ENCODE measurements at places on chromosomes 3 and 15.

GRCh38 chr3:196868297-196868661 lies 559 bp downstream of the SENP5 start:
- peak; percentile 52 for DNase-seq

DNA sequence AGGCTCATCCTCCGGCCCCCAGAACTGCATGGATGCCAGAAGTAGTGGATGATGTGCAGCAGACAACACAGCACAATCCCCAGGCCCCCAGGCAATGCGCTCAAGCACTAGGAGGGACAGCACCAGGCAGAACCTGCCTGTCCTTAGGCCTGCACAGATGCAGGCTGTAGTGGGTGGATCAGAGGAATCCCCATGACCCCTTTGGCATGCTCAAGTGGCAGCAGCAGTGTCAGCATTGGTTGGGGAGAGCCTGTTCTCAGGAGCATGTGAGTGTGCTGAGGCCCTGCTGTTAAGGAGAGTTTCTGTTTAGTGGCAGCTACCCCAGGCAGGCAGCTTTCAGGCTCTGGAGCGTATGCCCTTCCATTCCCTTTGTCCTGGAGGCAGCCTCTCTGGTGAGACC lies 25.1 kb upstream of the CD200R1L start:
- no peak for DNase-seq

- no peak for DNase-seq
These were observed 19.3 kb upstream of the MKRN3 start for GRCh38 chr15:23546158-23546557.

GRCh38 chr3:23480329-23480714 lies 277.2 kb downstream of the UBE2E2 start:
- DNase-seq = no peak

DNA sequence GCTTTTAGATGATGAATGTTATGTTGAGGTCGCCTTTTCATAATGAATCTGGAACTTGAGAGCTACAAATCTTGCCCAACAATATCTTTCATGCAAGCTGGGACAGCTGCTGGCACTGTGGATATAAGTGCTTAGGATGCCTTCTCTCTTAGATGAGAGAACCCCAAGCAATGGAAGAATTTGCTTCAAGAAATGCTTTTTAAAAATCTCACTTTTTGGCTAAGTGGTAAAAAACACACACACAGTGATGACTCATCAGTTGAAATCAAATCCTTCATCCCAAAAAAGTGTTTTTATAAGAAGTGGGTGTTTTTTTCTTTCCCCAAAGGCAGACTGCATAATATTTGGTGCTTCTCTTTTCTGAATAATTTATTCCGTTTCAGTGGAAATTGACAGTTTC lies 38.4 kb upstream of the GALNT15 start:
- no peak for DNase-seq

GRCh38 chr15:36330598-36330997 lies 248.8 kb upstream of the CDIN1 start:
- DNase-seq = no peak

DNA sequence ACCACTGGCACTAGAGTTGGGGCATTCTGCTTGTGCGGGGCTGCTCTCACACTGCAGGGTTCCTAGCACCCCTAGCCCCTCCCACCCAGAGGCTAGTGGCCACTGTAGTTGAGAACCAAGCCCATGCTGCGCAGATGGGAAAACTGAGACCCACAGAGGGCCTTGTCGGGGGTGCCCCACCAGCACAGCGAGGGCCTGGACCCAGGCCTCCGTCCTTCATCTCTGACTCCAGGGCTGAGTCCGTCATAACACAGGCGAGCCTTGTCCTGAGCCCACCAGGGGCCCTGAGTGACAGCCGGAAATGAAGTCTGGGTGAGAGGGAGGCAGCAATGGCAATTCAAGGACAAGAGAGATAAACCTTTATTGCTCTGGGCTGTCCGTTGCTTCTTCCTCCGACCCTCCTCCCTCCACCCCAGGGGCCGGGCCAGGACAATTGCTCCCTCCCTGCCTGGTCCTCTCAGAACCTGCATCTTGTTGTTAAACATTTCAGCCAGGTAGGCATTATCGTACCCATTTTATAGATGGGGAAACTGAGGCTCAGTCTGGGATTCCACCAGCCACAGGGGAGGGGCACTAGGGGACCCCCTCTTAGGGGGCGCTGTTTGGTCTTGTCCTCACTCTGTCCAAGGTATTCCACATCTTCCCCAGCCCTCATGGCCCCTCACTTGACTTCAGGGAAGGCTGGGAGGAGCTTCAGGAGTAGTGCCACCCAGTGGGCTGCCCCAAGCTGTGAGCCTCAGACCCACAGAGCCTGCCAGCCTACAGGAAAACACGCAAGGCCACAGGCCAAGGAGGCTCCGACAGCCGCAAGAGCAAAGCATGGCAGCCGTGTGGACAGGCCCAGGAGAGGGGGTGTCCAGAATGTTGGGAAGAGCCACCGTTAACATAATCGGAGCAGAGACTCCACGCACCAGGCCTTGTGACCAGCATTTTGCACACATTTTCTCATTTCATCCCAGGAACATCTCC lies 4.4 kb upstream of the GRIP2 start:
- no peak for DNase-seq

- DNase-seq = no peak
These were observed 14.0 kb downstream of the VPS13C start for GRCh38 chr15:62046078-62046743.

DNA sequence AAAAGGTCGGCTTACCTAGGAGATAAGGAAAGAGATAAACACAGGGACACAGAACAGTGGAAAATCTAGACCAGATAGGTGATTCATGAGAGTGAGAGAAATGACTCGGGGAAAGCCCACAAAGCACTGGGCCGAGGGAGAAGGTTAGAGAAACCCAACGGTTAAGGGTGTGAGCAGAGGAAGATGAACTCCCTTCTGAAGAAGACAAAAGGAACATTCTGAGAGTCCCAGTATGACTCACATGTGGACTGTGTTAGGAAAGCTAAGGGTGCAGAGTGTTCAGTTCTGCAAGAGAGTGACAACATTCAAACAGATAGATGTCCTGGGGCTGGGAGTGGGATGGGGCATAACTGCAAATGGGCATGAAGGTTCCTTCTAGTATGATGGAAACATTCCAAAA lies 83.0 kb downstream of the CNTN3 start:
- no peak for DNase-seq

GRCh38 chr3:192931825-192932224 lies 14.2 kb upstream of the MB21D2 start:
- DNase-seq = no peak

GRCh38 chr3:55466526-55466925 lies 20.6 kb downstream of the WNT5A start:
- no peak for DNase-seq

GRCh38 chr15:80019168-80019745 lies 40.2 kb upstream of the ZFAND6 start:
- DNase-seq = no peak

DNA sequence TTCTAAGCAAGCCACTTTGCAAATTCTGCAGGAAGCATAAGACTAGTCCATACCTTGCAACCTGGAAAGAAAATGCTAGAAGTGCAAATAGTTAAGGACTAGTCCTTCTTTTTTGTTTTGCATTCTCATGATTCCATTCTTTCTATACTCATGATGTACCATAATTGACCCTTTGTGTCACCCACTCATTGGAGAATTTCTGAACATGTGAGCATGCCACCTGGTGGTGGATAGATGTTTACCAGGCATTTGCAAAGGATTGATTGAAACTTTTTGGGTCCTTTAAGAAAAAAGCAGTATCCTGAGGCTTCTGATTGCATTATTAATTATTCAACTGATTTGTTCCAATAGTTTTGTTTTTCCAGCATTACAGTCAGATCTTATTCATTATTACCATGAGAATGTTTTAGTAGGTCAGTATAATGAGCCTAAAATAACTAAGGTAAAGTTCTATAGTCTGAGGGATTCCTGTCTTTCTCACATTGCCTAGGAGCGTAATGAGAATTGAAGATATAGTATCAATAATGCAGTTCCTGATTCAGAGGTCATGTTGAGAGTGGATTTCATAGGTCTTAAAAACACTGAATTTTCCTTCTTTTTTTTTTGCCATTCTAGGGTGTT lies 20.2 kb upstream of the DIPK2A start:
- no peak for DNase-seq

DNA sequence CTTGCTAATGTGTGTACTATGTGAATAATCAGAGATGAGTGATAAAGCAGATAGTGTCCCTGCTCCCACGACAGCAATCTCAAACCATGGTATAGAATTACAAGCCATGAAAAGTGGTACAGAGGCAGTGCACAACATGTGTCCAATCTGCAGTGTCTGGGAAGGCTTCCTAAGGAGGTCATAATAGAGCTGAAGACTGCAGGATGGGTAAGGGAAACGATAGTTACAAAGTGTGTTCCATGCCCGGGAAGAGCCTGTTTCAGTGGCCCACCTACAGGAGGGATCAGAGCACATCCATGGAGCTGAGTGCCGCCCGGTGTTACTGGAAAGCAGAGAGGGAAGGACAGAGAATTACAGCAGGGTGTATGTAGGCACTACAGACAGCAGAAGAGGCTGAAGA lies 48.9 kb downstream of the PAK2 start:
- DNase-seq = no peak

- DNase-seq = no peak
These were observed 3.6 kb downstream of the SNRK start for GRCh38 chr3:43289841-43290470.

- no peak for DNase-seq
These were observed 2.7 kb downstream of the PXYLP1 start for GRCh38 chr3:141234283-141234682.

- no peak for DNase-seq
These were observed 39.3 kb downstream of the KLHL25 start for GRCh38 chr15:85755471-85755870.

DNA sequence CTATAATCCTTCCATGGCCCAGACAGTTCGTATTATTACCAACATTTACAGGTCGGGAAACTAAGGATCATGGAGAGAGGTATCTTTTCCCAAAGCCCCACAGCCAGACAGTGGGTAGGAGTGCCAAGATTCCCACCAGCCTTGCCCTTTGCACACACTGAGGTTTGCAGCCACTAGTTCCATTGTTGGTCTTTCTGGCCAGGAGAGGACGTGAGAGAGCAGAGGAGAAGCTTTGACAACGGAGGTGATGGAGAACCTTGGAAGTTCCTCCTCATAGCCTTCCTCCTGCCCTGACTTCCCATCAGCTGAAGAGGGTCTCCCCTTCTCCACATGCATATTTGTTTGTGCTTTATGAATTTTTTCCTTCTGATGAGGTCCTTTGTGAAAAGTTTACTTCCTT lies 50.5 kb upstream of the PLCL2 start:
- no peak for DNase-seq

- no peak for DNase-seq
These were observed 31.1 kb upstream of the BLOC1S6 start for GRCh38 chr15:45555934-45556608.

- DNase-seq = no peak
These were observed 1586.6 kb downstream of the SI start for GRCh38 chr3:163491714-163492113.

DNA sequence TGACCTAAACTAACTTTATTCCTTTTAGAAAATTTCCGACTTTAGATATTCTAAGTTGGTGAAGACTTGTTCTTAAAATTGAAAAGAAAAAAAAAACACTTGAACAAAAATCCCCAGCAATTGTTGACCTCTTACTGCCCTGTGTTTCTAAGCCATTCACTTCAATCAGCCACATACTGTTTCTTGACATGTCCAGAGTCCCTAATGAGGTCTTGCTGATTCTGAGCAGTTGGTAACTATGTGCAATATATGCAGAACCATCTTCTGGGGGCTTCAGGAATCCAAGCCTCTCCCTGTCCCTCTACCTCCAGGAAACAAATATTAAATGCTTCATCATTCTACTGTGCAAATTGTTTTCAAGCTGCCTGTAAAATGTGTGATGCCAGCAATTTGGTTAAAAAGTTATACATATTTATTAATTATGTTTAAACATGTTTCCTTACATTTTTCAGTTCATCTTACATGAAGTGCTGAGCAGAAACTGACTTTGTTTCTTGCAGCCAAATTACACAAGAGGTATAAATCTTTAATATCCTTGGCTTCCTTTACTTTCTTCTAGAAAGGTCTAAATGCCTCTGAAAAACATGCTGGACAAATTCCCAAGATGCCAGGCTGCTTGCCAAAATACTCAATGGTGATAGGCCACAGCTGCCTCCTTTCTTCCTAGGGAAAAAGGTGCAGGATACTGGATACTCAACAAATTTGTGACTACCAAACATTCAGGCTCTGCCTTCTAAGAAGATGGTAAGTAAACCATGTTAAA lies 19.8 kb upstream of the GYG1 start:
- no peak for DNase-seq

- DNase-seq = no peak
These were observed 106.3 kb downstream of the CHDH start for GRCh38 chr3:53739966-53740365.
